ENCODE measurements at places on chromosomes 5 and 9. TPM values are rescaled to one million over a fixed set of nuclear protein-coding genes. Genes with fewer than 3 reads are reported as not detected.

DNA sequence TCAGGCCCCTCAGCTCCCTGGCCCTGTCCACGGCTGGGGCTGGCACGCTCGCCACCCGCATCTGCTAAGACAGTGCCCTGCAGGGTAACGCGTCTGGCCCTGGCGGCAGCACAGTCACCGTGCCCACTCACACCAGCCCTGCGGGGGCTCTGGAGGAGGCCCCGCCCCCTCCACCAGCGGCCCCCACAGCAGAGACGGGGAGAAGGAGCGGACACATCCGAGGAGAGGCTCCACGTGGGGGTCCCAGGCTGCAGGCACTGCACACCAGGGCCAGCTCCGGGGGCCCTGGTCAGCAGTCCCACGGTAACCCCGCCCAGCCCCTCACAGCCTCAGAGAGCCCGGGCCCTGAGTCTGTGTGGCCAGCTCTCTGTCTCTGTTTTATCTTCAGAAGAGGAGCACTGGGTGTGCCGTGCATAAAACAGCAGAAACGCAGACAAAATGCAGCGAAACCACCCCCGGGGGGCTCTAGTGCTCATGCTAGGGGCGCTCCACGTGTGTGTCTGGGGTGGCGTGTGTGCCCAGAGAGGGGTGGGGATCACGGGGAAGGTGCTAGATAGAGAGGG lies 47.5 kb upstream of the NRARP start:
- DNase-seq = no peak

DNA sequence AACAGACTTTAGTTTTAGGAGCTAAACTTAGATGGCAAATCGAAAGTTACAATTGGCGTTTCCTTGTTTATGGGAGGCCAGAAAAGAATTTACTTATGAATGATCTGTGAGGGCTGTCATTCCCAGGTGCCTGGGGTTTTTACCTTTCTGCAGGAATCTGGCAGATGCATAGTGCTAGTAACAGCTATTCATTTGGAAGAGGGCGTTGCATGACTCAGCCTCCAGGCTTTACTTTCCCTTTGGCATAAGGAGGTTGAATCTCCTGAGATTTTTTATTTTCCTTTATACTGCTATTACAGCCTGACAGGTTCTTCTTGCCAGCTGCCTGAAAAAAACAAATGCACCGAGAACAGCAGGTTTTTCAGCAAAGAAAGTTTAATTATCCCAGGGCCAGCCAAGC lies 30.0 kb downstream of the CARD6 start:
- no peak for DNase-seq

DNA sequence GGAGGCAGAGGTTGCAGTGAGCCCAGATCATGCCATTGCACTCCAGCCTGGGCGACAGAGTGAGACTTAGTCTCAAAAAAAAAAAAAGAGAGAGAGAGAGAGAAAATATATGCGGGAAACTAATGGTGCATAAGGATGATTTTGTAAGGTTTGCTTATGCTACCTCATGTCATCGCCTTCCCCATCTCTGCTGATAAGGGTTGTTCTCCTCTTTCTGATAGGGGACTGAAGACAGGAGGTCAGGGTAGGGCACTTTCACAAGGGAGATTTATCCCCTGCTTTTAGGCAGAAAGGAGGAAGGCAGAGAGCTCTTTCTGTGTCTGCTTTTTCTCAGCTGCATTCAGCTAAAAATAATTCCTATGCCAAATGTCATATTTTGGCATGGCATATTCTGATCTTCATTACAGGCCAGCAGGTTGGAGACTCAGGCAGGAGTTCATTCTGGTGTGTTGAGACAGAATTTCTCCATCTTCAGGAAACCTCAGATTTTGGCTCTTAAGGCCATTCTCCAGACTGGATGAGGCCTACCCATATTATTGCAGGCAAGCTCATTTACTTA lies 220.2 kb downstream of the AUH start:
- no peak for DNase-seq

GRCh38 chr5:135032999-135033861 lies 798 bp downstream of the PITX1 start:
- no peak for DNase-seq

DNA sequence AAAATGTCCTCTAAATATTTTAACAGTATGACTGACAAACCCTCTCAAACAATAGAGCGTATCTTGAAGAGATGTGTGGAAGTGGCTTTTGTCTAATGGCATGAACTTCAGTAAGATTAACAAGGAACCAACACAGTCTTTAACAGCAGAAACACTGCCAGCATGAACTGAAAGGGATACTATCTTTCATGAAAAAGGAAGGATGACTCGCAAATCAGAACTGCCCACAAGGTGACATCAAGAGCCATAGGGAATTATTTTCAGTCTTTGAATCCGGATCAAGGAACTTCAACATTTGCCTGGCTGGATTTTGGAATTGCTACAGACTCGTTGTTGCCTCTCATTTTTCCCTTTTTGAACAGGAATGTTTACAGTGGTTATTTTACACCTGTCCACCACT lies 5.1 kb upstream of the HEXB start:
- no peak for DNase-seq

DNA sequence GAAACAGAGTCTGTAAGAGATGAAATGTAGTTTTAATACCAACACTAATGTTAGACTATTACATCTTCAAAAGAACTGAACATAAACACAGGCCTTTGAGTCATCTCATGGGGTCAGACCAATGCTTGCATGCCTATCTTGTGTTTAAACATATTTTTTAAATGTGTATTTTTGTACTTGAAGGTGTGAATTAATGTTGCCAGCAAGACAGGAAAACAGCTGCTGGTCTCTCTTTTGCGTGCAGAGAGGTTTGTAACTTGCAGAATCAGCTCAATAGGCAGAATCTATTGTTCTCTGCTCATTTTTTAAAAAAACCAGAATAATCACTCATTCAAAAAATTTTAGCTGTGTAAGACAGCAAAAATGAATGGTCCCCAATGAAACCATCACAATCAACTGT lies 180.2 kb downstream of the ALDH1A1 start:
- DNase-seq = no peak

DNA sequence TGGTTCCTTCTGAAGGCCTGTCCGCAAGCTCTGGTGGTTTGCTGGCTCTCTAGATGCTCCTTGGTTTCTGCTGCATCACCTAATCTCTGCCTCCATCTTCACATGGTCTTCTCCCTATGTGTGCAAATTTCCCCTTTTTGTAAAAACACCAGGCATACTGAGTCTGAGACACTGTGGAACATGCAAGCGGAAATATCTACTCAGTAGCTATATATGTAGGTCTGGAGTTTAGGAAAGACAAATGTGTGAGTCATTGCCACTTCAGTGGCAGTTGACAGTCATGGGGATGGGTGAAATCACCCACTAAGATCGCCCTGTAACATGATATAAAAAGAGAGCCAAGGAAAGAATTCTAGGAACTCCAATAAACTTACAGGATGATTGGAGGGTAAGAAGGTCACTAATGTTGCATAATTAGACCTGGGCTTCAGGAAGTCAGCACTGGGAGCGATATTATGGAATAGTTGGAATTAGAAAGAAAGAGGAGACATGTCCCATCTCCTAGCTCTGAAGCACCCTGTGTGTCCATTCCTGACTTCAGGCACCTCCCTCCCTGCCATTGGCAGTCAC lies 22.7 kb upstream of the UBLCP1 start:
- no peak for DNase-seq

GRCh38 chr5:150139334-150139733 lies 16.3 kb downstream of the PDGFRB start:
- DNase-seq = no peak

MAMDC2 gene
- total RNA-seq = not detected

GRCh38 chr5:9201011-9201410 lies 344.9 kb downstream of the SEMA5A start:
- DNase-seq = no peak

SOWAHA gene
- total RNA-seq = not detected
